Hematopoietic multipotent progenitor cell (in vitro differentiated cells): ENCODE measurements at places on chromosomes 3 and 15. TPM values are rescaled to one million over a fixed set of nuclear protein-coding genes. Genes with fewer than 3 reads are reported as not detected.

IL5RA gene
- 2.2 TPM for total RNA-seq

VEPH1 gene
- 0.27 TPM for total RNA-seq

OIP5 gene
- 5.7 TPM for total RNA-seq

RAD51 gene
- 4.6 TPM for total RNA-seq

IL17RC gene
- 31.2 TPM for total RNA-seq

ITPR1 gene
- total RNA-seq: 166 TPM

CFAP92 gene
- total RNA-seq: 7.5 TPM

CLEC3B gene
- total RNA-seq: 12.9 TPM

ECE2 gene
- total RNA-seq: not detected

DNA sequence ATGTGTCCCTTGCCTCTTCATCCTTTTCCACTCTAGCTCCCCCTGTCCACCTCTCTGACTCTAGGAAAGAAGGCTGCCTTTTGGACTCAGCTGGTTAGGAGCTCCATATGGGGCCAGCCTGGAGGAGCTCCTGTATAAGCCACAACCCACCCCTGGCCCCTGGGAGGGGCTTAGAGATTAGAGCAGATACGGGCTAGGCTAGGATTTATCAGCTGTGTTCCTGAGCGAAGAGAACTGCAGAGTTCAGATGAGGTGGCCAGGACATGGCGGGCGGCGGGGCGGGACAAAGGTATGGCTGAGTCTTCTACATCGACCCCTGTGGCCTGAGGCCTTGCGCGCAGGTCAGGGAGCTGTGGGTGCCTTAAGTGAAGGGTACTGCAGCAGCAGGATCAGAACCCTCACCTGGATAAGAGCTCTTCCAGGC lies 7.9 kb downstream of the NBEAL2 start:
- DNase-seq: no peak

DNA sequence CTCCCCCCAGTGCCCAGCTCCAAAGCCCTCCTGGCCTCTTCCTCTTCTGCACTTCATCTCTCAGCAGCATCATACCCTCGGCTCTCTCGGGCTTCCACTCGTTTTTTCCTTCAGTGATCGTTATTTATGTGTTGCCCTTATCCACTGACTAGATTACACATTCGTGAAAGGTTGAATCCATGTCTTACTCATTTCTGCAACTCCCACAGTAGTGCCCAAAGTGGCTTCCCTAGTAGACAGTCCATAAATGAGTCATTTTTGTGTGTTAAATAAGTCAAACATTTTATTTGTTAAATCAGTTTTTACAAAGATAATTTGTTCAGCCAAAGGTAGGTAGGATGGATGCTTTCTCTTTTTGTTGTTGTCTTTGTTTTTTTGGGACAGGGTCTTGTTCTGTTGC lies 87.4 kb downstream of the CRTC3 start:
- no peak for DNase-seq

- no peak for DNase-seq
Observed at GRCh38 chr15:92524874-92525565, 130.6 kb downstream of the FAM174B start.

DNA sequence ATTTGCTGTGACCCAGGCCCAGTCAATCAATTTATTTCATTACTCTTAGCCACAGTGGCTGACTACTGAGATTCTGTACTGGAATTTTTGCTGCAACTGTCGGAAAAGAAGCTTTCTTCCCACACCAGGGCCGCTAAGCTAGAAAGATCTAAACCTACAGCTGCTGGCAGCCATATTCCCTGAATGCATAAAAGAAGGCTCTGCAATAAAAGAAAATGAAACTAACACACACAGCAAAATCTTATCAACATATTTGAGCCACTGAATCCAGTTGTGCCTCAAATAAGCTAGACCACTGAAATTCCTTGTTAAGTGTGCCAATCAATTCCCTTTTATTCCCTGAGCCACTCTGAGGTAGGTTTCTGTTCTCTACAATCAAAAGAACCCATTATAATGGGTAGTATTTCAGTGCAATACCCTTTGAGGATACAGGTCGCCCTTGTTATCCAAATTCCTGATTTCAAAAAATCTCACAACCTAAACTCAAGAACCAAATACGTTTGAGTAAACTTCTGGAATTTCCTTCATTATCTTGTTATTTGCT lies 60.3 kb downstream of the MYO9A start:
- no peak for DNase-seq

GRCh38 chr3:160205606-160206005 lies 19.6 kb upstream of the C3orf80 start:
- DNase-seq: no peak

GRCh38 chr3:80677796-80678195 lies 910.0 kb upstream of the ROBO1 start:
- DNase-seq: no peak

- no peak for DNase-seq
Observed at GRCh38 chr3:33658991-33659848, 58.8 kb downstream of the CLASP2 start.

DNA sequence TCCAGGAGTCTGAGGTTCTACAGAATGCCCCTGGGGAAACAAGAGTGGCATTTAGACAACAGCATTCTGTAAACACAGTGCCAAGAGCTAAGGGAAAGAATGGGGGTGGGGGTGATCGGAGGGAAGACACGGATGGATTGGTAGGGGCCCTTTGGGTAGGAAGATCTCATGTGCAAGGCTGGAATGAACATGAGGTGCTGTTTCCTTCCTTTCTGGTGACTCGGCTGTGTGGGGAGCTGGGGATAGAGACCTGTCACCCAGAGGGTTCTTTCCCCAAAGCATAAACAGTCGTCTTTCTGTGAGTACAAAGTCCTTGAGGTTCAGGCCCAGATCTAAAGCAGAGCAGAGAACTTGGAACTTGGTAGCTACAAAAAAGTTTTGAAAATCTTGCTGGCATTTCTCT lies 11.7 kb downstream of the TPM1 start:
- DNase-seq: no peak

- no peak for DNase-seq
Observed at GRCh38 chr3:122512284-122512683, 2.5 kb downstream of the KPNA1 start.

- DNase-seq: no peak
Observed at GRCh38 chr15:42010434-42010833, 10.4 kb downstream of the PLA2G4E start.

DNA sequence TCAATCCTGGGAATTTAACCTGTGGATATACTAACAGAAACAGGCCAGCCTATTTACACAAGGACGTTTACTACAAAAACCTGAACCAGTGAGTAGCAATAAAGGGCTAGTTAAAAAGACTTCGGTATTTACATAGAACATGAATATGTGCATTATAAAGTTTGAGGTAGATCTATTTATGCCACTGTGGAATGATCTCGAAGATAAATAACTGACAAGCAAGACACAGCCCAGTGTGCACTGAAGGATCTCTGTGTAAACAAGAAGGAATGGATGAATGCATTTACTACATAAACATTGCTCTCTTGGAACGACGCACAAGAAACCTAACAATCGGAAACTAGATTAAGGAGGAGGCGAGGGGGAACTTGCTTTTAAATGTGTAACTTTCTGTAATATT lies 132.0 kb upstream of the NSMCE3 start:
- DNase-seq: no peak

- DNase-seq: no peak
Observed at GRCh38 chr3:5618170-5618569, 430.7 kb downstream of the EDEM1 start.

DNA sequence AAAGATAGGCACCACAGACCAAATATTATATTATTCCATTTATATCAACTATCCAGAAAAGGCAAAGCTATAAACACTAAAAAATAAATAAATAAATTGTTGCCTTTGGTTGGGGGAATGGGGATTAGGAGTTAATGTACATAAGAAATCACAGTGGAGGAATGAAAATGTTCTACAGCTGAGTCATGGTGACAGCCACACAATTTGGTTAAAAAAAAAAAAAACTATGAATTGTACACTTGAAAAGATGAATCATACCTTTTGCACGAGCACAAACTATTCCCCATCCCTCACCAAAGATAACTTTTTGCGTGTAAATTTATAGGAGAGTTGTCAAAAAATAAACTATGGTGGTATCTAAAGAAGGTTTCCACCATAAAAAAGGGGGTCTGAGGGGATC lies 103.2 kb downstream of the TBC1D5 start:
- no peak for DNase-seq

DNA sequence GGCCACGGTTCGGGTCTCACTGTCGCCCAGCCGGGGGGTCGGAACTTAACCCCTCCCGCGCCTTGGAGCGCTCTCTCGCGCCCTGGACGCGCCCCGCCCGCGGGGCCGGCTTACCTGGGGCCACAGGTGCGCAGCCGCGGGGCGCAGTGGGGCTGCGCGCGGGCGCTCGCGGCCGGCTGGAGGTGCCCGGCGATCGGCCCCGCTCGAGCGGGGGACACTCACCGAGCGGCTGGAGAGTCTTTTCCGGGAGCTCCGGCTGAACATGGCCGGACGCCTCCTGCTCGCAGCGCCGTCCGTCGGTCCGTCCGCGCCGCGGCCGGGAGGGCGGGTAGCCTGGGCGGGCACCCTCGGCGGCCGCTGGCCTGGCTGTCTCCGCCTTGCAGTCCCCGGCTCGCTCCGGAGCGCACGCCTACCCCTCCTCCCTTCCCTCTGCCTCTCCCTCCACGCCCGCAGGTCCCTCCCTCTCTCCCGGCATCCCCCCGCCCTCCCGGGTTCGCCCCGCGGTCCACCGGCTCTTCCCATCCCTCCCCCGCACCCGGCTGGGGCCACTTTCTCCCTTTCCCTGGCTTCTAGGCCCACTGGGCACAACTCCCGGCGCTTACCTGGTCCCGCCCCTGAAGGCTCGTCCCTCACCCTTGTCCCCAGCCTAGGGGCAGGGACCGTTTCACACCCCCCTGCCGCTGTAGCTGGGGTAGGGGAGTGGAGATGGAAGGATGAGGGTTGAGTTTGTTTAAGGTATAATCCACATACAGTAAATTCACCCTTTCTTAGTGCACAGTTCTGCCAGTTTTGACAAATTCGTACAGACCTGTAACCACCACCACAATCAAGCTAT lies 220.1 kb upstream of the PRICKLE2 start:
- no peak for DNase-seq

DNA sequence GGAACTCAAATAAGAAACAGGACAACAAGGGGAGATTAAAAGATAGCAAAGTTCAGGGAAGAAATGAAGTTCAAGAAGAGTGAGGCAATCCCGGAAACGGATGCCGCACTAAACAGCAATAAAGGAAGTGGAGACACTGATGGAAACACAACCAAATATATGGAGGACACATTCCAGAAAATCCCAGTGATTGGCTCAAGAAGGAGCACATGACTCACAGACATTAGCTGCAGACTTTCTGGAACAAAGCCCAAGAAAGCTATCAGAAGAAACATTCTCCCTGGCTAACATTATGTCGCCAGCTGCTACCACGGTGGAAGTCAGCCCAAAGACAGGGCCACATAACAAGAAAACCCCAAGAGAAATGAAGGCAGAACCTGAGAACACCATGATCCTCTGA lies 18.1 kb upstream of the VGLL4 start:
- peak; percentile 53 for DNase-seq

- DNase-seq: no peak
Observed at GRCh38 chr3:191721990-191722389, 261.0 kb downstream of the PYDC2 start.

- no peak for DNase-seq
Observed at GRCh38 chr3:57098418-57099310, 38.2 kb downstream of the SPATA12 start.

GRCh38 chr3:190345027-190345821 lies 23.0 kb upstream of the CLDN1 start:
- DNase-seq: no peak

DNA sequence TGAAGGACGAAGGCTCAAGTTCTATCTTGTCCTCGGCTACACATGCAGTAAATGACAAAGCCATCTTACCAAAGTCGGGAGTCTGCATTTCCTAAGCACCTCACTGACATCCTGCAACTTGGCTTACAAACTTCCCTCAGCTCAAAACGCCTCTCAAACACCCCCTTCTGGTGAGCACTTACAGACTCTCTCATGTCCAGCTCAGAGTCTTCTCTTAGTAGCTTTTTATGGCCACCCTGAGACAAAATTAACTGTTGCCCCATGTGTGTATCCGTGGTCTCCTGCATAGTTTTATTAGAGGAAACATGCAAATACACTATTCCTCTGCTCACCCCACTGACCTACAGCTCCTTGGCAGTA lies 819.7 kb downstream of the FHIT start:
- DNase-seq: no peak

DNA sequence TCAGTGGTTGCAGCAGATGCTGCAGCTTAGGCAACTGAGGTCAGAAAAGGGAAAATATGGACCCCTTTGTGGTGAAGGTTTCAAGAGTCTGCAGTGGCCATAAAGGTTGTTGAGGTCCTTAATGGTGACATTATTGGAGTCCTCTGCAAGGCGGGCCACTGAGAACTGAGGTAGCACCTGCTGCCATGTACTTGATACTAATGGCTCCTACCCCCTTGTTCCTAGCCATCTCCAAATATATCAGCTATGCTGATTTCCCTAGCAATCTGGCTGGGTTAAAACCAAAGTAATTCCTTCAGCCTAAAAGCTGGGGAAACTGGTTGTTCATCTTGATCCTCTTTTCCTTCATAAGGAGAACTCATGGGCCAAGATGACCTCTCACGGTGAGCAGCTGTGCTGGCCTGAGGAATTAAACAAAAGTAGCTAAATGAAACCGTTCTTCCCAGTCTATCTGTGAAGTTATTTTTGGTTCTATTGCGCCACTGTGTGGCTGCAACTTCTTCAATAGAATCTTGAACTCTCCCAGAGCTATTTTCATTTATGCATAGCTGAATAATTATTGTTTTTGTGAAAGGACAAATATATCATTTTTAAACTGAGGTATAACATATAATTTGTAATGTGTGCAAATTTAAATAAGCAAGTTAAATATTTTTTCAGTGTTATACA lies 76.1 kb upstream of the PLSCR4 start:
- no peak for DNase-seq

- no peak for DNase-seq
Observed at GRCh38 chr3:54538346-54538745, 389.5 kb downstream of the LRTM1 start.

DNA sequence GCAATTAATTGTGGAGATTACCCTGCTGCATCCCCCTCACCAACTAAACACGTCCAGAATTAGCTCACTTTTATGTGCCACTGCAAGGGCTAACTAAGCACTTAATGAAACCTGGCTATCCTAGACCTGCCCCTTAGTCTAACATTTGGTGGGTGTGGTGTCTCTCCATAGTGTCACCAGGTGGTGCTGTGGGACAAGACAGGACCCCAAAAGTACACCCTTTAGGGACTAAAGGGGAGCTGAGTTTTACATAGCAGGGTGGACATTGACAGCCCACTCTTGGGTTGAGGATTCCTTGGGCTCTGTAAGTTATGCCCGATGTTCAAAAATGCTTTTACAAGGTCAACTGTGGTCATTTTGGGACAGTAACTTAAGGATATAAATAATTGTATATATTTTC lies 5.7 kb downstream of the DUT start:
- DNase-seq: no peak

GRCh38 chr3:11510001-11510340 lies 133.7 kb downstream of the VGLL4 start:
- DNase-seq: no peak

GRCh38 chr3:31798840-31799239 lies 182.2 kb downstream of the OSBPL10 start:
- no peak for DNase-seq

DNA sequence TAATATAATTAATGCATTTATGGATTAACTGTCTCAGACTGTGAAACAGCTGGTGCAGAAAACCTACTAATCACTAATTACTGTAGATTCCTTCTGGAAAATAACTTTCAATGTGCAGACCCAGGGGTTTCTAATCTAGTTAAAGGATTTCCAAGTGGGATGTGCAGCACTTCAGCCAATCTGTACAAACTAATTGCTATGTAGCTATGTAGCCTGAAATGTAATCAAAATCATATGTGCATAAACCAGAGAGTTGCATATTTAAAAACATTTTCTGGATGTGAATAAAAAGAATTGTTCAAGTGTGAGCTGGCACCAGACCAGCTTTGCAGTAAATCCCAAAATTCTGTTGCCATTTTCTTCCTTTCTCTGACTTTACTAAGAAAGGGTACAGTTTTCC lies 127.5 kb upstream of the CD96 start:
- DNase-seq: no peak
